ENCODE measurements at places on chromosomes 3 and 15. TPM values are rescaled to one million over a fixed set of nuclear protein-coding genes. Genes with fewer than 3 reads are reported as not detected.

GRCh38 chr15:23835953-23836352 lies 148.8 kb upstream of the NDN start:
- DNase-seq: no peak

- no peak for DNase-seq
These were observed 157.2 kb downstream of the CADPS start for GRCh38 chr3:62718011-62718410.

DNA sequence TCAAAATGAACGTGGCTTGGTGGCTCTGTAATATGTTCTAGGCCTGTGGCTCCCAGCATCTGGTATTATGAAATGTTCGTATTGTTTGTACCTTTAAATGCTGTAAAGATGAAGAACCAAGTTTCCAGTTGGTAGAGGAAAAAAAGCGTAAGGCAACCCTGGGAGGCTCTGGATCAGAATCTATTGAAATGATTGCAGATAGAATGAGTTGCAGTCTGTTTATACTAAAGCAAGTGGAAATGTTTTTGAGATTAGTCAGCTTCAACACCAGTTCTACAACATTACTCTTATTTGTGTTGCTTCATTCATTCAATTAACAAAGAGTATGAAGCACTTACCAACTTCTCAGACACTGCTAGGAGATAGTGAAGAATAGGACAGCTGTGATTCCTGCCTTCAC lies 5.3 kb downstream of the ARL6IP5 start:
- no peak for DNase-seq

DNA sequence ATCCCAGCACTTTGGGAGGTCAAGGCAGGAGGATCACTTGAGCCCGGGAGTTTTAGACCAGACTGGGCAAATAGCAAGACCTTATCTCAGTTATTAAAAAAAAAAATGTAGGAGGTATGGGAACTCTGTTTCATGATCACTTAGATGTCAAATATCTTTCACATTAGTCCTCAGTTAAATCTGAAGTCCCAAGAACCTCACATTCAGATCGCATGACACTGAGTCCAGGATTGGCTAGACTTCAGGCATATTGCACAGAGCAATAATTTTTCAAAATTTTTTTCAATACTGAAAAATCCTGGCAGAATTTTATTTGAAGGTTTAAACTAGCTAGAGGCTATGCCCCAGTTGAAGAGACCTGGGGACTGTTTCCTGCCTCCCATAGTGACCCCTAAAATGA lies 56.3 kb upstream of the ZNF148 start:
- no peak for DNase-seq

DNA sequence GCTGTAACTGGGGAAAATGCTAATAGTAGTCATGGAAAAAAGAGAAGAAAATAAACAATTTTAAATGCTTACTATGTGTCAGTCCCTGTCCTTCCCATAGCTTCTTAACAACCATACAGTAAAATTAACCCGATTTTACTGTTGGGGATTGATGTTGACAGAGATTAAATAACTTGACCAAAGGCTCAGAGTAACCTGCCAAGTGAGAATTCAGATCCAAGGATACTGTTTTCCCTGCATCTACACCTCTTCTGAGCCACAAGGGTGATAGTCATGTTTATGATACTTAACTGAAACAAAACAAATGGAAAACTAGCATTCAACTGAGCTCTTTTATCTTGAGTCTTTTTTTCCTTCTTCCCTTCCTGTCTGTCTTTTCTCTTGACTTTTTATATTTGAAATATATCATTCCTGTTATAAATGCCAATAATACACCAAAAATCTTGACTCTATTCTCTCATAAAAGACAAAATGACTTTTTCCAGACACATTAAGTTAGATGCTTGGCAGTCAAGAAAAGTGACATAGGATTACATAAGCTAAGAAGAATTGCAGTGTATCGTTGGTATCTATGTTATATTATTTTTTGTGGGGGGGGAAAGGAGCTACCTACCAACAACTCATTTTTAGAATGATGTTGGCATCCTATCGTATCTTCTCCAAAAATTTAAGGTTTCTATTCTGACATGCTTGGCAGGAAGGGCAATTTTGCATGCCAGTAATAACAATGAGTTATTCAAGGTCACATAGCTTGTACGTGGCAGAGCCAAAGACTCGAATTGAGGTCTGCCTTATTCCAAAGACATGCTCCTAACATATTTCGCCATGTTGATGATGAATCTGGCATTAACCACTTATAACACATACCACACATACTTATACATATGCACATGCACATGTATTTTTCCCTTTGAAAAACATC lies 306.6 kb upstream of the KCNH8 start:
- no peak for DNase-seq

DNA sequence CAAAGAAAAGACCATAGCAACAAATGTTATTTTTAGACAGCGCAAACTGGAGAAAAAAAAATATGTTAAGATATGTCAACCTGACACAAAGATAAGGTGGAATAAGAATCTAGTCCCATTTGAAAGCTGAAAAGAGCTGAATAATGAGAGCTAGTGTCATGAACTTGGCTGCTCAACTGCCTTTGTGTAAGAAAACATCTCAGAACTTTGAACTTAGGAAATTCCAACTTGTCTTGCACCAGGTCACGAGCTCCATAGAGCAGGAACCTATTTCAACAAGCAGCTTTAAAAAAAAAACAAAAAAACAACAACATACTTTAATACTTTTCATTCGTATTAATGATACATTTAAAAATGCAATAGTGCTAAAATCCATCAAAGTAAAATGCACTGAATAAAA lies 79.5 kb downstream of the ZNF280D start:
- no peak for DNase-seq

DNA sequence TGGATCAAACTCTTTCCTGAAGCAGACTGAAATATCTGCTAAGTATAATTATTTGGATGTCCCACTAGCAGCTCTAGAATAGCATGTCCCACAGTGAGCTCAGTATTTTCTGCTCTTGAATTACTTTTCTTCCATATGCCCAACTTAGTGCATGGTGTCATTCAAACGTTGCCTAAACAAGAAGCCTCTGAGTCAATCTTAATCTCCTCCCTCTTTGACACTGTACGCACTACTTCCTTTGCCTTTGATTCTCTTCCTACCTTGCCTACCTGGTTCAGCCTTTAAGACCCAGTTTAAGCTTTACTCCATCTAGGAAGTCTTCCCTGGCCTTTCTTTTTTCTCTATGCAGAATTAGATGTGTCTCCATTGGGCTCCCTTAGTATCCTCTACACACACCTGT lies 54.5 kb downstream of the SEC22A start:
- no peak for DNase-seq

GRCh38 chr15:63072809-63073277 lies 30.3 kb downstream of the TPM1 start:
- no peak for DNase-seq

Gene BSN
- not detected for polyA plus RNA-seq

Gene TFDP2
- 142 TPM for polyA plus RNA-seq

Gene IMPG2
- not detected for polyA plus RNA-seq

Gene IGSF10
- polyA plus RNA-seq: not detected

Gene GP9
- 1.2 TPM for polyA plus RNA-seq

Gene MLH1
- polyA plus RNA-seq: 25.2 TPM
